ENCODE measurements at places on chromosomes 6 and 20. TPM values are rescaled to one million over a fixed set of nuclear protein-coding genes. Genes with fewer than 3 reads are reported as not detected.

Gene HLA-DRA
- total RNA-seq = 1,444 TPM

Gene FILIP1
- 21.6 TPM for total RNA-seq

Gene SYNDIG1
- total RNA-seq = not detected

Gene SPATS1
- not detected for total RNA-seq

GRCh38 chr20:38962928-38963401 is 821 bp downstream of the DHX35 start:
- DNase-seq = no peak

GRCh38 chr20:45822857-45823256 is 4.3 kb downstream of the TNNC2 start:
- peak; percentile 72 for DNase-seq

DNA sequence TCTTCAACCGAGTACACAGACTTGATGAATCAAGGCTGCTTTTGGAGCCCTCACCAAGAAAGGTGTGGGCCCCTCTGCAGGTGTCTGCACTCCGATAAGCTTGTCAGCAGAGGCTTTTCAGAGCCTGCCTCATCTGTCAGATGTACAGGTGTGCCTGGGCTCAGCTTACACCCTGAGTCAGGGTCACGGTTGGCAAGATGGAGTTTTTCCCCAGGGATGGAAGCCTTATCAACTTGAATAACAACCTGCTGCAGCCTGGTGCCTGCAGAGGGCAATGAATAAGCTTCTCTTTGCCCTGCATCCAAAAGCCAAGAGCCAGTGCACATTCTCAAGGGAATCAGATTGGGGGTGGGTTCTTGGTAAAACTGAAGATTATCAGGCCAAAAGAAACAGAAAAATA is 427.1 kb downstream of the CD83 start:
- DNase-seq = no peak

DNA sequence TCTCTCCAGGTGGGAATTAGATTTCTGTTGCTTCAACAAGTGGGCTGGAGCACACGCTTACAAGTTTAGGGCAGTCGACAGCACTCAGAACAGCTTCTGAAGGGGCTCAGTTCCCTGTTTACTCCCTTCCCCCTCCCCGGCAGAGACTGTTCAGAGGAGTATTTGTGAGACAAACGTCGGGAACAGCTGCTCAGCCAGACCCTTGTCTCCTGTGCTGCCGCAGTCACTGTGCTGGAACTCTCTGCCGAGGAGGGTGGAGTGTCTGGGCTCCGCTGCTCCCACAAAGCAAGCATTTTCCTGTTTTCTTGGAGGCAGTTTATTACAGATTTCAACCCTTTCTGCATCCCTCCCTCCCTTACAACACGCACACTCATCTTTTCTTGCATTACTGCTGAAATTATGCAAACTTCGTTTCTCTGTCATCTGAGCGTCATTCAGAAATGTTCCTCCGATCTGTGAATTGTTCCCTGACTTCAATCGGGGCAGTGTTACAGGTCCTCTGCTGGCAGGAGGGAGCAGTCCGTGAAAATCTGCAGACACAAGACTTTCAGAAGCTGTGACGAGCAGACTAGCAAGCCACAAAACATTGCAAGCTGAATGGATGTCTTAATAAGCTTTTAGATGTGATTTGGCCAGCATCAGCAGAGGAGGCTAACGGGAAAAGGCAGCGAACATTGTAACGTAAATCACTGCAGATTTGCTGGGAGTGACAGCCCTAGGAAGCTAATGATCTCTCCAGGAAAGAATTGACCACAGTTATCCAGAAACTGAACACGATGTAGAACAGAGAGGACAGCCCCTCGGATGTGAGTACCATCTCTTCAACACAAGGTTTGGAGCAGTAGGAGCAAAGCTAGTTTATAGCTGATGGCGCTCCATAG is 76.2 kb downstream of the LYRM2 start:
- no peak for DNase-seq

- no peak for DNase-seq
Measured at GRCh38 chr20:22729180-22729579, 144.8 kb upstream of the FOXA2 start.

DNA sequence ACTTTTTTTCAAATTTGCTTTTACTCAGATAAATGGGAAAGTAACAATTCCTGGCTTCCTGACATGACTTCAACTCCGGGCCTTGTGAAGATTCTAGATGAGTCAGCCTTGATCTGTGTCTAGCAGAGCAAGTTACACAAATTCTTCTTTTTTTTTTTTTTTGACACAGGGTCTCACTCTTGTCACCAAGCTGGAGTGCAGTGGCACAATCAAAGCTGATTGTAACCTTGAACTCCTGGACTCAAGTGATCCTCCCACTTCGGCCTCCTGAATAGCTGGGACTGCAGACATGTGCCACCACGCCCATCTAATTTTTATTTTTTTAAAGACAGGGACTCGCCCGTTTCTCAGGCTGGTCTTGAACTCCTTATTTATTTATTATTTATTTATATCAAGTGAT is 7.3 kb upstream of the ARHGAP18 start:
- DNase-seq = no peak

DNA sequence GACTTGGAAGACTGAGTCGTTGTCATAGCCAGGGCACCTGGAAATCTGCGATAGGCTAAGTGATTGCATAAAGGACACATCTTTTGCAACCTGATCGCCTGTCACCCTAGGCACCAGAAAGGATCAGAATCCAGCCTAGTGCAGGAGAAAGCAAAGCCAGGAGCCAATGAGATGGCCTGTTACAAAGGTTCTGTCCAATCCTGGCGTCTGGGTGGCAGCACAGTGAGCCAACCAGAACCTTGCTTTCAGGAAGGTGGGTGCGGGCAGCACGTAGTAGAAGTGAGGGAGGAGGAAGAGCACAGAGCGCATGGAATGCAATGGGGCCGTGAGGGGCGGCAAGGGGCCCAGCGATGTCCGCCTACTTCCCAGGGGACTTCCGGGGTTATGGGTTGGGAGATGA is 120.4 kb upstream of the GGTLC1 start:
- DNase-seq = no peak

GRCh38 chr20:10297684-10298240 is 79.1 kb downstream of the SNAP25 start:
- DNase-seq = no peak

- DNase-seq = no peak
Measured at GRCh38 chr20:40073535-40074111, 615.4 kb downstream of the MAFB start.

DNA sequence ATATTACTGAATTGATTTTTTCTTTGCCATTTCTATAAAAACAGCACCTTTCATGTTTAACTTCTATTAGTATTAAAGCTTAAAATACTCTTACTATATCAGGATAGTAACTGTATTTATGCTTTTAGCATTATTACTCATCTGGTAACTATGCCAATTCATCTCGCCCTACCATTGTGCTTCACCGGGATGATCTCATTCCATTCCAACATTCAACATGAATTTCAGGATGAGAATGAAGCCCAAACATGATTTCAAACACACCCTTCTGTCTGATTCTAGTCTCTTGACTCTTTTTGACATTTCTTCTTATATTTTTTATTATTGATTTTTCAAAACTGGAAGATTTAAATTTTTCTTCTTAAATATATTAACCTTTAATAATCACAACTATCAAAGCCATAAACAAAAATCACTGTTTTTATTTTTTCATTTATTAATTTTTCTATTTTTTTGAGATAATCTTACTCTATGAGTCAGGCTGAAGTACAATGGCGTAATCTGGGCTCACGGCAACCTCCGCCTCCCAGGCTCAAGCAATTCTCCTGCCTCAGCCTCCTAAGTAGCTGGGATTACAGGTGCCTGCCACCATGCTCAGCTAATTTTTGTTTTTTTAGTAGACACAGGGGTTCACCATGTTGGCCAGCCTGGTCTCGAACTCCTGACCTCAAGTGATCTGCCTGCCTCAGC is 46.7 kb downstream of the GJA1 start:
- no peak for DNase-seq

Data from upper lobe of right lung (tissue), 1 donor.